NB4 (cell line): ENCODE measurements at places on chromosomes 7 and 10.
A peak's percentile ranks its signal among the peaks of the same experiment; 100 is the strongest.

DNA sequence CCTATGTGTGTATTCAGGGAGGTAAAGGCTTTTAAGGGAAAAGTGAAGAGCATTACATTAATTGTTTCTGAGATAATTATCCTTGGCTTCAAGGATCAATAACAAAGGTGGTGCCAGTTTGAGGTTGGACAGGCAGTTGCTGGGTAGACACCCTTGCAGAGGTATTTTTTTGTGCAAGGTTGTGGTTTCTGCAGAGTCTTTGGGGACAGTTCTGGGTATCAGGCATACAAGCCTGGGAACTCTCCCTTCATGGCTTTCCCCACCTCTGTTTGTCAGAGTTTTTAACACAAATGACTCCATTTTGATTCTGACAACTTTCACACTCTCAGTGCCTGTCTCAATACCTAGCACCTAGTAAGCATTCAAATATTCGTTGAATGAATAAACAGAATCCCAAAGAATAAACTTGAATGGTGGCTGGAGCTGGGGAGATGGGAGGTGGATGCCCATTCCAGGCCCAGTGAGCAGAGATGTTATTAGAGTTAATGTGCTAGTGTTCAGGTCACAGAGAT lies 7.4 kb upstream of the OSBPL3 start:
- no peak for DNase-seq

GRCh38 chr7:116809636-116810266 lies 52.6 kb upstream of the CAPZA2 start:
- DNase-seq, result peak; percentile 71

DNA sequence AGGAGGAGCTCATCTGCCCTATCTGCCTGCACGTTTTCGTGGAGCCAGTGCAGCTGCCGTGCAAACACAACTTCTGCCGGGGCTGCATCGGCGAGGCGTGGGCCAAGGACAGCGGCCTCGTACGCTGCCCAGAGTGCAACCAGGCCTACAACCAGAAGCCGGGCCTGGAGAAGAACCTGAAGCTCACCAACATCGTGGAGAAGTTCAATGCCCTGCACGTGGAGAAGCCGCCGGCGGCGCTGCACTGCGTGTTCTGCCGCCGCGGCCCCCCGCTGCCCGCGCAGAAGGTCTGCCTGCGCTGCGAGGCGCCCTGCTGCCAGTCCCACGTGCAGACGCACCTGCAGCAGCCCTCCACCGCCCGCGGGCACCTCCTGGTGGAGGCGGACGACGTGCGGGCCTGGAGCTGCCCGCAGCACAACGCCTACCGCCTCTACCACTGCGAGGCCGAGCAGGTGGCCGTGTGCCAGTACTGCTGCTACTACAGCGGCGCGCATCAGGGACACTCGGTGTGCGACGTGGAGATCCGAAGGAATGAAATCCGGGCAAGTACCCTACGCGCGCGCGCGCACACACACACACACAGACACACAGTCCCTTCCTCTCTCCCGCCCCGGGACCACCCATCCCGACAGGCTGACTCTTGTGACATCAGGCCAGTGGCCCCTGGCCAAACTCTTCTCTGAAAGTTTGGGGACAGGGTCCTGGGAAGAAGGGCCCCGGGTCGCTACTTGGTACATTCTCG lies 538 bp downstream of the TRIM8 start:
- DNase-seq, result peak; percentile 90

GRCh38 chr7:159188011-159188410 lies 43.3 kb upstream of the VIPR2 start:
- DNase-seq, result no peak

DNA sequence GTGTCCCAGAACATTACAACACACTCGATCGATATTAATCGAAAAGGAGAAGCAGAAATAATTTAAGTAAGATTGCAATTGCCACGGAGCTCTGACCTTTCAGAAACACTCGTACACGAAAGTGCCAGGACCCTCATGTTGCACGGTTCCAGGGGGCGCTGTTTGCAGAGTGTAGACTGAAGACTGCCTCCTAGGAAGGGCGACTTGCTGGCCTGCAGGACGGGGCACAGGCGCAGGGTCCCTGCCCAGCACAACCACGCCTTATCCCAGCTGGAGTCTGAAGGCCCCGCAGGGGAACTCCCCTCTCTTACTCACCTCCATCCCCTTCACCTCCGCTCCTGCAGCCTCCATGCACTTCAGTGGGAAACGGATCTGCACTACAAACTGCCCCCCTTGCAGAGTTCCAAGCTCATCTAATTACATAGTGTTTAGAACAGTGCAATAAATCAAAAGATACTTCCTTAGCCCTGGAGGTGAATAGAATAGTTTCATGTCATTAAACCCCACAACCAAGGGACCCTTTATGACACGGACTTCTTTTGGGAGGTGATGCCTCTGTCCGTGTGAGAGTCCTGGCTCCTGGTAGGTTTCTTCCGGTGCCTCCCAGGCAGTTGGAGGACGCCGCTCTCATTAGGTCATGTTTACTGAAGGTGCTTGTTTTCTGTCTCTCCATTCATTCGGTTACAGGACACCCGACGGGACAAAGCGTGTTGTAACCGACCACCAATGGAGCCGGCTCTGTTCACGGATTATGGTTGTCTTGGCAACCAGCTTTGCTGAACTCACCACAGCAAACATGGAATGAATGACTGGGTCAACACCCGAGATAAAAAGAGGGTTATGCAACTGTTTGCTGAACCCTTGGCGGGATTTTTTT lies 262.2 kb downstream of the BAMBI start:
- peak; percentile 5 for DNase-seq

DNA sequence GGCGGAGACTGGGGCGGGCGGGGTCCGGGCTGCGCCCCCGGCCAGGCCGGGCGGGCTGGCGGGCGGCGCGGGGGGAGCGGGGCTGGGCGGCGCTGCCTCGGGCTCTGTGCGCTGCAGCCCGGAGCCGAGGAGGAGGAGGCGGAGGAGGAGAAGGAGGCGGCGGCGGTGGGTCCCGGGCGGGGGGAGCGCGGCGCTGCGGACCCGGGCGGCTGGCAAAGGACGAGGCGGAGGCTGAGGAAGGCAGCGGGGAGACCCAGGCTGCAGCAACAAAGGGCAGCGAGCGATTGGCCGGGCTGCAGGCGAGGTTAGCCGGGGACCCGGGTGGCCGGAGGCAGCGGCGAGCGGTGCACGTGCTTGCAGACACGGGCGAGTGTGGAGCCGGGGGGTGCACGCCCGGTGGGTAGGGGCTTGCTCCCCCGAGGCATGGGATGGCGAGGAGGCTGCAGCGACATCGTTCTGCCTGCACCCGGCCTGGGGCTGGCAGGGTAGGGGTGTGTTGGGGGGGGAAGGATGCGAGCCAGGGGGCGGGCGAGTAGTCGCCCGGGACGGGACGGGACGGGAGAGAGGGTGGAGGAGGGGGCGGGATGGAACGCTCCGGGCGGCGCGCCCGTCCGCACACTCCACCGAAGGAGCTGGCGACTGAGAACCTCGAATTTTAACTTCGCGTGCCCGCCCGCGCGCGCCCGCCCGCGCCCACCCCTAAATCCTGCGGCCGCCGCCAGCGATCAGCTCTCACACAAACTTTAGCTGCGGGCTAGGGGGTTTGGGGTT lies 844 bp upstream of the KAT6B start:
- DNase-seq, result no peak

- DNase-seq, result peak; percentile 31
Observed at GRCh38 chr7:23043441-23043840, 29.5 kb upstream of the HYCC1 start.

- DNase-seq, result no peak
Observed at GRCh38 chr7:158299607-158300006, 288.0 kb downstream of the PTPRN2 start.

- peak; percentile 17 for DNase-seq
Observed at GRCh38 chr10:59387951-59388670, 25.8 kb upstream of the FAM13C start.

- no peak for DNase-seq
Observed at GRCh38 chr10:88896994-88897853, 17.2 kb downstream of the STAMBPL1 start.

DNA sequence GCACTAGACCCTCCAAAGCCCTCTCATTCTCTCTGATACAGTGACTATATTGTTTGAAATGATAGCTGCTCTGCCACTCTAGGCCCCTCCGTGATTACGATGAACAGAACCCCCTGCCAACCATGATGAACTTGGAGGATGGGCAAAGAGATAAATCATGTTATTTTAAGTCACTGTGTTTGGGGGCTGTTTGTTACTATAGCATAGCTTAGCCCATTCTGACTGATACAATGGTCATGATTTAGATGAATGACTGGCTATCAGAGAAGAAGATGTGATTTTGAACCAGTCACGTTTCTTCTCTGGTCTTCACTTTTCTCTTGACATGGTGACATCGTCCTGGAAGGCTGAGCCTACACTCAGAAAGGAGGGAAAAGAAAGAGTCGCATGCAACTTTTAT lies 95.4 kb upstream of the HABP2 start:
- DNase-seq, result no peak

- DNase-seq, result no peak
Observed at GRCh38 chr7:90817151-90817550, 221.0 kb downstream of the CDK14 start.

DNA sequence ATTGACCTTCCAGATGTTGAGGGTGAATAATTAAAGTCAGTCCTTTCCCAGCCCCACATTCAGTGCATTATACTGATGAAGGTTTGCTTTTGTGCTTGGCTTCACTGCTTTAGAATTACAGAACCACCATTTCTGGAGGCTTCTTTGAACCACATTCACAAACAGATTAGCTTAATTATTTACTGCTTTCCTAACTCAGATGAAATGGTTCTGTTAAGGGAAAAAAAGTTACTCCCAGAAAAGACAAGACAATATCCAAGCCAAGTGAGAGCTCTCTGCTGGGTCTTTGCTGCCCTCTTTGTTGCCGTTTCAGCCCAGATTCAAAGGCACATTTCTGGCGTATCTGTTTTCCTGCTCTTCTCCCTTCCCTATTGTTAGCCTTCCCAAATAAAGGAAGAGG lies 188.9 kb downstream of the AHR start:
- no peak for DNase-seq

GRCh38 chr10:46231087-46231486 lies 55.7 kb upstream of the ANTXRL start:
- DNase-seq, result no peak

DNA sequence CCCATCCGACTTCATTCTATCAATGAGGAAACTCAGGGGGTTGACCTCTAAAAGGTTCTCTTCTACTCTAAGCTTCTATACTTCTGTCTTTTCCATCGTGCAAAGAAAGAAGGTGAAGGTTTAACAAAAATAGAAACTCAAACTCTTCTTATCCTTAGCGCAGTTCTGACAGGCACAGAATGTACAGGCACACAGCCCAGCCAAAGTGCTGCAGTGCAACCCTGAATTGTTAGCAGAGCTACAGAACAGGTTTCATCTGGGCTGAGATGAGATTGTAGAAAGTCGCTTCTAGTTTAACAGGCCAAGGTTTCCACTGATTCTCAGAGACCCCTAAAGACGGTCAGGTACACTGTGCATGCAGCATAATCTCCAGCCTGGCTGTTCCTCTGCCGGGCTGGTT lies 79.3 kb upstream of the AFAP1L2 start:
- no peak for DNase-seq

DNA sequence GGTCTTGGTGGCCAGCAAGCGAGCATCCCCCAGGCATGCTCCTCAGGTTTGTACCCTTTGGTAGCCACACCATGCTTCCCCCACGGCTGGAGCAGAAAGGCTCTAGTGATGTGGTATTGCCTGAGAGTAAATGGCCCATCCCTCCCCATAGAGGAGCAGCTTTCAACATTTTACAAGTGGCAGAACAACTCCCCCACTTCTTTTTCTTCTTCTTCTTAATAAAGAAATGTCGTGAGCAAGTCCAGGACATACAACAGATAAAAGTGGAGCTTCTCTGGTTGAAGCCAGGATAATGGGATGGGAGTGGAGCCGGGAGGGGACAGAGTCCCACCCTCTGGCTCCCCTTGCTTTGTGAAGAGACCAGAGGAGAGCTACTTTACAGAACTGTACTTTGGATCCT lies 131.5 kb downstream of the ANLN start:
- DNase-seq, result no peak

- no peak for DNase-seq
Observed at GRCh38 chr7:141012696-141013344, 1.9 kb downstream of the MRPS33 start.

DNA sequence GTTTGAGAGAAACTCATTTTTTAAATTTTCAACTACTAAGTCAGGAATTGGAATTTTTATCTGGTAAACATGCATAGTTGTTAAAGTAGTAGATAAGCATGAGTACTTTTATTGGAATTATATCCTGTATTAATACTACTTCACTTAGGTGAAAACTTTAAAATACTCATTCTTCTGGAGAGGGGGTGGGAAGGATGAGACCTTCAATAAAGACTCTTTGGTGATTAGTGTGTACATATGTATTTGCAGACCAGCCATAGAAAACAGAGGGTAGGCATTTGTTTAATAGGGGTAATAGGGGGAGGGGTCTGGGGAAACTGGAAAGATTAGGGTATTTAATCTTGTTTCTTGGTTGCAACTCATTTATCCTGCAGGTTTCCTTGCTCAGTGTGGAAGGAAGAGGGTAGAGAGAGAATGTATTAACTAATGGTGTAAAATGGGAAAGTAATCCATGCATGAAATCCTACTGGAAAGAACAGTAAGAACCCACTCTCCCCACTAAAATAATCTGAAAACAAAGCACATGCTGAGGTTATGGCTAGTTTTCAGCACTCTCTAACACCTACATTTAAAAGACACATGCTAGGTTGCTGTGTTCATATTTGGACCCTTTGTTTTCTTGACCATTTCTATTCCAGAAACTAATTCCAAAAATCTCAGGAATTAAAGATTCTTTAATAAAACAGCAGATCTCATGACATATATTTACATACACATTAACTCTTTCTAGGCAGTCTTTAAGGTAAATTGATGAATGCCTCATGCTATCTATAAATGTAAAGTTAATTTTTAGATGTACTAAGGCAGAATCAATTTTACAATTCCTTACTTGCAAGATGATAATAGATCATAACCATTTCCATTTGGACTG lies 6.2 kb upstream of the IGF2BP3 start:
- DNase-seq, result peak; percentile 41

DNA sequence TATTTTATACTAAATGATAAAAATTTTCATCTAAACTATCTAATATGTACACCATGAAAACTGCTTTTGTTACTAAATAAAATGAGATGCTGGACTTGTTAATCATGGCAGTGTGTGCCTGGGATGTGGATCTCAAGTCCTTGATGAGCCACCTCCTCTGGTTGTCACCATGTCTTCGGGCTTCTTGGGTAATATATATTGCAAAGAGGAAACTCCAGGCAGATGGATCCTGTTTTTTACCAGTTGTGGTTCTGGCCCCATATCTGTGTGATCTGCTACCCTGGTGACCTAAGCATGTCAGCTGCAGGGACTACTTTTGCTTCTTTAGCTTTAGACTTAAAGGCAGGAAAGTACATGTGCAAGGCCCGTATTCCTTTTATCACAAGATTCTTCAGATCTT lies 46.2 kb downstream of the TMEM60 start:
- peak; percentile 92 for DNase-seq

DNA sequence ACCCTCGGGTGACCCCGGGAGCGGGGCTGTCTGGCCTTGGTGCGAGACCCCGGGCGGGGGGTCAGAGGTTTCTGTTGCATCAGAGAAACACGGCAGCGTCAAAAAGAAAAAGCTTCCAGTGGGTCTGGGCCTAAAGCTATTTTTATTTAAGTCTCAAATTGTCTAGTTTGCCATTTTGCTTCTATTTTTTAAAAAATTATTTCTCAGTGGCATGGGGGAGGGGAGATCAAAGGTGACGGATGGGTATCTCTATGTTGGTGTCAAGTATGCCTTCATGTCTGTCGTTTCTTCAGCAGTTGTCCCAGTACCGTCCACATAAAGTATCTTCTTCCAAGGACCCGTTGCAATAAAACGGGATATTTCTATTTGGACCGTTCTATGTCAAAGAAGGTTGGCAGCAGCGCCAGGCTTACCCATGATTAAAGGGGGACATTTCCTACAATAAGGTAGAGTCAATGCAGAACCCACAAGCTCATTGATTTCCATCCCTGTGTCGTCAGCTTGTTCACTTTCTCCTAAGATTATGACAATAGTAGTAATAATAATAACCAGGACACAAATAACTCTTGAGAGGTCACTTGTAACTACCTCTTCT lies 26.0 kb upstream of the VAX1 start:
- no peak for DNase-seq
